ENCODE measurements at places on chromosomes 3 and 15.
A peak's percentile ranks its signal among the peaks of the same experiment; 100 is the strongest.

GRCh38 chr3:7752005-7752404 lies 749.6 kb upstream of the LMCD1 start:
- DNase-seq = no peak

DNA sequence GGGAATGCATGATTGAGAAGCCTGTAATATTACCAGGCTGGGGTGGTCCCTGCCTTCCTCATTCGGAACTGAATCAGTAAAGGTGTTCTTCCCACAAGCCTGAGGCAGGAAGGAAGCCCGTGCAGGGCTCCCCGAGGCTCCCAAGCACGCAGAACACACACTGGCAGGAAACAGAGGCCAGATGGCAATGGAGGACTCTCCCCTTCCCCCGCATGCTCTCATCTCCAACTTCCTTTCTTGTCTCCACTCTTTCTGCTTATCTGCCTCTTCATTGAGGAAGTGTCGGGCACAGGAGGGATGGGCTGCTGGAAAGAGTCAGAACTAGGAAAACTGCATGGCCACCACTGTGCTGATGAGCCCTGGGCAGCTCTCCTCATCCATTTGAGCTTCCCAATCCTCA lies 123.5 kb downstream of the NUP210 start:
- no peak for DNase-seq

GRCh38 chr3:182609575-182610156 lies 183.6 kb upstream of the ATP11B start:
- DNase-seq = peak; percentile 12

GRCh38 chr3:62372621-62373041 lies 719 bp downstream of the FEZF2 start:
- no peak for DNase-seq

GRCh38 chr15:79439236-79439635 lies 7.1 kb downstream of the MINAR1 start:
- no peak for DNase-seq

DNA sequence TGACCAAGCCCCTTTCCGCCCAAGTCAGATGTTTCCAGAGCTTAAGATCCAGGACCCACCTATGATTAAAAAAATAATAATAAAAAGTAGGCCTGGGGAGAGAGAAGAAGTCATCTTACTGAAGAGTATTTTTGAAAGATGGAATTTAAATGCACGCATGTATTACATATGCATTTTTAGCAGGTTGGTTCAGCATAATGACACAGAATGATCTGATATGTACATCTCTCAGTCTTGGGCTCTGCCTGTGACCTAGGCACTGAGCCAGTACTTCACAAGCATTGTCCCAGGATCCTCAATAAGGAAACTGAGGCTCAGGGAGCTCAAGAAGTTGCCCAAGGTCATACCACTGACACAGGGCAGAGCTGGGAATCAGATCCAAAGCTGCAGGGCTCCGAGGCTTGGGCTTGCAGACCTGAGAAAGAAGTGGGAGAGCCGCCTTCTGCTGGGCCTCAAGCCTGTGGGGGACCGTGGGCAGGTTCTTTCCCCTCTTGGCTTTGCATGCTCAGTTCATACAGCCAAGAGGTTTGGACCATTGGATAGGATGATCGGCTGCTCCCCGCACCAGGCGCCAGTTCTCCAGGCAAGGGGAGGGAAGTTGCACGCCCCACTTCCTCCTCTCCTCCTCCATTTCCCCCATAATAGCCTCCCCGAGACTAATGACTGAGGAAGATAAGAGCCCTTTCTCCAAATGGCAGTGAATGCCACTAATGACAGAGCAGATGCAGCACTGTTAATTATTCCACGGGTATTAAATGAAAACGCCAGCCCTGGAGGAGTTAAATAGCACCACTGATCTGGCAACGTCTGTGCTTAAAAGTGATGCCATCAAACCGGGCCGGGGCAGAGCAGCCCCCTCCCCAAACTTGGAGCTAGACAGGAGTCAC lies 6.9 kb downstream of the SLC6A1 start:
- DNase-seq = no peak

GRCh38 chr3:3705090-3705775 lies 94.0 kb upstream of the LRRN1 start:
- DNase-seq = no peak

GRCh38 chr3:161072211-161072621 lies 32.9 kb downstream of the B3GALNT1 start:
- no peak for DNase-seq

GRCh38 chr3:154431043-154431442 lies 1.1 kb upstream of the GPR149 start:
- DNase-seq = no peak

DNA sequence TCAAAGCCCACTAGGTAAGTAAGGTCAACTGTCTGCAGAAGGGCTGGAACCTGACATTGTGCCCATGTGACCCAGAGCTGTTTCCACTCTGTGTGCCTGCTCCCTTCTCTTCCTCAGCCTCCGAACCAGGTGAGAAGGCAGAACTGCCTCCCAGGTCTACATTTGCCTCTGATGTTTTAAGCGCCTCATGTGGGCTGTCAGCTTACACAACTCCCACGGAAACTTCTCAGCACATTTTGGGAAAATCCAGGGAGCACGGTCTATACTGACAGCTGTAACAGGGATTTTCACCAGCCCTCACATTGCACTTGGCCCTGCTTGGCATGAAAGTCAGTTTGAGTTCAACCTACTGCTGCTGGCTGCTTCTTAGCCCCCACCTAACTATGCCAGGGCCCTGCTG lies 46.9 kb upstream of the SLC24A5 start:
- no peak for DNase-seq

- no peak for DNase-seq
These were observed 17.4 kb downstream of the SUSD5 start for GRCh38 chr3:33201195-33201594.

GRCh38 chr3:113163152-113163551 lies 48.2 kb upstream of the BOC start:
- DNase-seq = no peak

DNA sequence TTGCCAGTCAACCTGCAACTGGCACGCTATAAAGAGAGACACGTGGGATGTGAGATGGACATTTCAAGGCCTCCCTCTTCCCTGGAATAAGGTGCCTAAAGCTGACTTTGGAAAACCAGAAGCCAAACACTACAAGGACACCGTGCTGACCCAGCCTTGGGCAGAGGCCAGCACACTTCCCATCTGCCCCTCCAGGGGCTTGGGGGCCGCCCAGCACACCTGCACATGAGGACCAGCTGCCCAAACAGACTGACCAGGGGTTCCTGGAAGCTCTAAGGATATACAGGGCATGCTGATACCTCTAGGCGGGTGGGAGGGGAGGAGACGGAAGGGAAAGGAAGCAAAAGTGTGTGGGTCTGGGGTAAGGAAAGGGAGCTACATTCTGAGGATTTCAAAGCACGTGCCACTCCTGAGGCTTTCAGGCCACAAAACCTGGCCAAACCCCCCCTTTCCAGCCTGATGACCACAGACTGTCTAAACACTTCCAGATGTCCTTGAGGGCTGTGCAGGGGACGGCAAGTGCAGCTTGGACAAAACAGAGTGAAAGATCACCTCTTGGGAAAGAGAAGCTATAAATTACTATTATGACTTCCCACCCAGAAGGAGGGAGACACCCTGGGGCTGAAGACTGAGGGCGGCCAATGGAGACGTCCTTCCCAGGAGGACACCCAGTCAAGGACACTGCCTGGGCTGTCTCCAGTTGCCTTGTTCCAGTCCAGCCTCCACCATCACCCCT lies 57.9 kb downstream of the ADCY5 start:
- DNase-seq = no peak

DNA sequence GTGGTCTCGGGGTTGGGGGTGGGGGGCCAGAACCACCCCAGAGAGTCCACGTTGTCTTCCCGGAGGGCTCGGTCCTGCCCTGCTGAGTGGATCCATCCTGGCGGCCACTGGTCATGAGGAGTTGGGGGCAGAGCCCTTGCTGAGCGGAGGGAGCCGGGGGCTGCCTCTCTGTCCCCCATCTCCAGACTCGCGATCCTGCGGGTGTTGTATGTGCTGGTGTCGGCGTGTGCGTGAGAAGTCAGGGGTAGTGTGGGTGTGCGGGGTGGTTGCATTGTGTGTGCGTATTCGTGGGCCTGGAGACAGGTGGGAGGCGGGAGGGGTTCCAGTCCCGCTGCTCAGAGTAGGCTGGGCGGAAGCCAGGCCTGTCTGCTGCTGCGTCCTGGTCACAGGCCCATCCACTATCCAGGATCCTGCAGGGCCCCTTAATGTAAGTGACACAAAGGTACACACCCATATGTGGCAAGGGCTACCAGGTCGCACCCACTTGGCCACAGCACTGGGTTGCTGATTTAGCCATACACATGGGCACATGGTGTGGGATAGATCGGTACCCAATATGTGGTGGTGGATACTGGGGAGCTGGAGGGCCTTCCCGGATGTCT lies 30.7 kb downstream of the NBEAL2 start:
- no peak for DNase-seq

GRCh38 chr15:25830844-25831451 lies 32.2 kb downstream of the ATP10A start:
- no peak for DNase-seq

All from HEK293T (cell line).